ENCODE measurements at places on chromosomes 2 and 18.

GRCh38 chr2:29351916-29352591 lies 236.8 kb downstream of the CLIP4 start:
- no peak for DNase-seq

- DNase-seq = no peak
Observed at GRCh38 chr2:109692013-109692743, 78.0 kb downstream of the SOWAHC start.

GRCh38 chr2:73089270-73090030 lies 17.9 kb upstream of the SFXN5 start:
- peak; percentile 73 for DNase-seq

- no peak for DNase-seq
Observed at GRCh38 chr2:675460-675859, 1.7 kb downstream of the TMEM18 start.

- DNase-seq = no peak
Observed at GRCh38 chr2:120898961-120899750, 163.5 kb downstream of the GLI2 start.

DNA sequence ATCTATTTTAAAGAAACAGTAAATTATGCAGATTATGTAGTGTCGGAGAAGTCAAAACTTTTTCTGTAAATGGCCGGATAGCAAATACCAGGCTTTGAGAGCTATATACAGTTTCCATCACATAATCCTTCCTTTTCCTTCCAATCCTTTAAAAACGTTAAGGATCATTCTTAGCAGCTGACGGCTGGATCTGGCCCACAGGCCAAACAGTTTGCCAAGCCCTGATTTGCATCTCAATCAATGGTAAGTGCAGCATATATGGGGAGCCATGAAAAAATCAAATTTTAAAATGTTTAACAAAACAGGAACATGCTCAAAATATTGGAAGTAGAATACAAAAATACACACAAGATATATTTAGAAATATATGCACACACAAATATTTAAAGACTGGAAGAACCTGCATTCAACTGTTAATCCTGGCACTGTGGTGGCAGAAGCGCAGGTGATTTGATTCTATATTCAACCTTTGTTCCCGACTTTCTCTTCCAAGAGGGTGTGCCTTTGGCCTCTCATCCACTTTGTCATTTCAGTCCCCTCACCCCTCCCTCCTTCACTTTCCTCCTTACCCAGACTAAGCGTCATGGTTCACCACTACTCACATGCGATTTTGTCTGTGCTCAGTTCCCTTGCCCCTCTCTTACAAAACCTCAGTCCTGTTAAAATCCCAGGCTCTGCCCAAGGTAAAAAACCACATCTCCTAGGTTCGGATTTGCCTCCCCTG lies 27.3 kb downstream of the NDUFA10 start:
- no peak for DNase-seq

GRCh38 chr2:46562451-46562840 lies 83.1 kb downstream of the TMEM247 start:
- DNase-seq = no peak

DNA sequence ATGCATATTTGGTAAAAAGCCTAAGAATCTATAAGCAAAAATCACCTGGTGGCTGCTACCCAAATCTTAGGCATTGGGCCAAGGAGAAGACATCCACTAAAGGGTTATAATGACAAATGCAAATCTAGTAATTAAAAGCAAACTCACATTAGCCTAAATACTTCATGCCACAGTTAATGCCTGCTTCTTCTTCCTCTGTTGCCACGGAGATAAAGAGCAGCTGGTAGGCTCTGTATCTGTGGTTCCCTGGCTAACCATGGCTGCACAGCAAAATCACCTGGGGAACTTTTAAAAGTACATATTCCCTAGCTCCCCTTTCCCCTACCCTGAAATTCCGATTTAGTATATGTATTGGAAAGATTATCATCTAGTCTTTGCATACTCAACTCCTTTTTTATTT lies 114.3 kb downstream of the LNPK start:
- DNase-seq = no peak

GRCh38 chr2:60925994-60926740 lies 44.8 kb downstream of the REL start:
- no peak for DNase-seq

- no peak for DNase-seq
Observed at GRCh38 chr2:182064019-182064778, 78.5 kb downstream of the PPP1R1C start.

GRCh38 chr2:210888035-210888434 lies 331.6 kb downstream of the CPS1 start:
- DNase-seq = no peak

- DNase-seq = no peak
Observed at GRCh38 chr18:40004246-40004645, 1950.8 kb upstream of the PIK3C3 start.

- DNase-seq = no peak
Observed at GRCh38 chr2:163367825-163368582, 367.8 kb downstream of the FIGN start.

DNA sequence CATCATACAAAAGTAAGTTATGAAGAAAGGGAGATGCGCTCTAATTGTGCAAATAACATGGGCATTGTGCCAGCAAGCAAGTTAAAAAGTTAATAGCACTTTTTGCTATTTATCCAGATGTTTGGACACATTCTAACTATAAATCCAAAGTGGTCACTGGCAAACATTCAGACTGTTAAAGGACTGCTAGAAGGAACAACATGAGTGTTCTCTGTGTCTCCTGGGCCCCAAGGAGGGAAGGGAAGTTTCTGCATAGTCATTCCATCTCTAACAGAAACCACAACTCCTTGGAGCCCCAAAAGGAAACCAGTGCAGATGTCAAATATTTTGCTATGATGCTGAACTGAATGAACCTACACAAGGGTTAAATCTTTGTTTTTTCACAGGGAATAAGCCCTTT lies 213.3 kb upstream of the HNRNPA3 start:
- DNase-seq = no peak

- DNase-seq = no peak
Observed at GRCh38 chr2:100320547-100321178, 1.6 kb downstream of the LONRF2 start.

DNA sequence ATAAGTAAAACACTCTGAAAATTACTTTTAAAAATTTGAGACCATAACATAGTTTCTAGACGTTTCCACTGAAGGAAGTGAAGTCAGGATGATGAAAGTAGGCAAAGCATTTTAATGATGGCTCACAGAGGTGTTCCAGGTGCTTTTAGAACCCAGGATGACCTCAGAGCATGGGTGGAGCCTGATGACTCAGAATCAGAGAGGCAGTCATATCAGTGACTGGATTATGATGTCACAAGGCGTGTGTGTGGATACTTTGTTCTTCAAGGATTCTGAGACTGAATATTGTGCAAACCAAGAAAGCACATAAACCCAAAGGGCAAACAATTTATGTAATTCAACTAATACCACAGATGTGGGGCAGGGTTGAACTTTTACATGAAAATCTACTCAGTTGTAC lies 208.0 kb upstream of the FBXO11 start:
- DNase-seq = peak; percentile 73

DNA sequence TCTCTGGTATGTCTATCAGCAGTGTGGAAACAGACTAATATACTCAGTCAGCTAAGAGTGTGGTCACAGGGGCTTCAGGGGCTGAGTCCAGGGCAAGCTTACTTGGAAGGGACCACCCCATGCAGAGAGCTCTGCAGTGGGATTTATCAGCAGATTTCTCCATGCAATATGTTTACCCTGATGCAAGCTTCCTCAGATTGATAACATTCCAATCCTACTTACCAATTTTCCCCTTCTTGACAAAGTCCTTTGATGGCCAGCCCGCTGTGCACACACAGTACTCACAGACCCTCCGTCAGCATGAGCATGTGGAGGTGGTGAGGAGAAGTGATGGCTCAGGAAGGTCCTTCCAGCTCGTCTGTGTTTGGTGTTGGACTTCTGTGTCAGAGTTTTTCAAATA lies 51.8 kb downstream of the SH3RF3 start:
- no peak for DNase-seq

DNA sequence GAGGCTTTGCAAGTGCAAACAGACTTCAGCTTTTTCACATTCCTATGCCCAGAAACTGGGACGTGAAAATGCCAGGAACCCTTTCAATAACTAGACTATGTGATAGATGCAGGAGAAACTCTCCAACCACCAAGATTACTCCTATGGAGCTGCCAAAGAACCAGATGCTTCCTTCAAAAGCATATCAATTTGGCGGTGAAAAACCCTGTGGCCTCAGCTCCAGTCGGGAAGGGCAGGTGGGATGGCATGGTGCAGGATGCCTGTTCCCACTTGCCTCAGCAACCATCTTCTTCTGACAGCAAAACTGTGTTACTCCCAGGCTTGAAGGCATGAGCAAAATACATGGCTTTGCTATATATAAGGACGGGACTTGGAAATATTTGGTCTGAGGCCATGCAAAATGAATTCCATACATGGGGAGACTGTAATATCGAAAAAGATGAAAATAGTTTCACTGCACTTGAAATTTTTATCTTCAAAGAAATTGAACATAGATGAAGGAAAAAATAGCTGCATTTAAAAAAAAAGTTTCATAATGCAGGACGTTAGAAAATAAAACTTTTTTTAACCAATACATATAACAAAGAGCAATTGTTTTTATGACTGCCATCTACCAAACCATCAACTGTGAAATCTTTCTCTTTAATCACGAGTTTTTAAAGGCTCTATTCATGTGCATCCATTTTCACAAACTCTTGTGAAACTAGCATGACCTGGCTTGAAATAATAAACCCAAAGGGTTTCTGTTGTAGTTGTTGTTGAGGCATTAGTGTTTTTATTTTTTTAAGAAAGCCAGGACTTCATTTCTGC lies 99.1 kb downstream of the AFF3 start:
- DNase-seq = no peak

DNA sequence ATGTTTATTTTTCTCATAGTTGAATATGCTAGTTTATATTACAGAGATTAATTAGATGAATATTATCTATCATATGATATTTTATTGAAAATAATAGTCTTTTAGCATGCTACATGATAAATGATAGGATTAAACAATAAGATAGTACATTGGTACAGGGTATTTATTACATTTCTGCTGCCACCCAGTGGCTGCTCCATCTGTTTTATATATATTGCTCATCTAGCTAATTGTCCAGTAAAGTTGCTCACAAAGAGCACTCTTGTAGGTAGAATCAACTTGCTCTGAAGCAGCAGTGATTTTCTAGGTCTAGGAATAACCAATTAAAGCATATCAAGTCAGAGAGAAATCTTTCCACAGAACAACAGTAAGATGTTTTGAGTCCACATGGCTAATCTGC lies 183.3 kb downstream of the ASXL3 start:
- DNase-seq = no peak

DNA sequence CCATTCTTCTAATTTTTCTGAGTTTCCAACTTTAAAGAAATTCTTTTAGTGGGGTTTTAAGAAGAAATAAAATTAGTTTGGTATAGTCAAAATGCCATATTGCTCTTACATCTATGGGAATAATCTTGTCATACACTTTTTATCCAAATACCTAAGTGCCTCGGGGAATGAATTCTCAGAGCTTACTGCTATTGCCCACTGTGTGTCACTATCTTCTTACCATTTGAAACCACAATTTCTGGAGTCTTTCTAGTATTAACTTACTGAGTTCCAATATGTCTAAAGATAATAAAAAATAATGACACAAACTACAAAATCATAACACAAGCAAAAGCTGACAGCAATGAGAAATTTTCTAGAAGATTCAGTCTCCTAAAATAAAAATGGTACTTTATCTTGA lies 23.7 kb upstream of the DNAH6 start:
- no peak for DNase-seq

DNA sequence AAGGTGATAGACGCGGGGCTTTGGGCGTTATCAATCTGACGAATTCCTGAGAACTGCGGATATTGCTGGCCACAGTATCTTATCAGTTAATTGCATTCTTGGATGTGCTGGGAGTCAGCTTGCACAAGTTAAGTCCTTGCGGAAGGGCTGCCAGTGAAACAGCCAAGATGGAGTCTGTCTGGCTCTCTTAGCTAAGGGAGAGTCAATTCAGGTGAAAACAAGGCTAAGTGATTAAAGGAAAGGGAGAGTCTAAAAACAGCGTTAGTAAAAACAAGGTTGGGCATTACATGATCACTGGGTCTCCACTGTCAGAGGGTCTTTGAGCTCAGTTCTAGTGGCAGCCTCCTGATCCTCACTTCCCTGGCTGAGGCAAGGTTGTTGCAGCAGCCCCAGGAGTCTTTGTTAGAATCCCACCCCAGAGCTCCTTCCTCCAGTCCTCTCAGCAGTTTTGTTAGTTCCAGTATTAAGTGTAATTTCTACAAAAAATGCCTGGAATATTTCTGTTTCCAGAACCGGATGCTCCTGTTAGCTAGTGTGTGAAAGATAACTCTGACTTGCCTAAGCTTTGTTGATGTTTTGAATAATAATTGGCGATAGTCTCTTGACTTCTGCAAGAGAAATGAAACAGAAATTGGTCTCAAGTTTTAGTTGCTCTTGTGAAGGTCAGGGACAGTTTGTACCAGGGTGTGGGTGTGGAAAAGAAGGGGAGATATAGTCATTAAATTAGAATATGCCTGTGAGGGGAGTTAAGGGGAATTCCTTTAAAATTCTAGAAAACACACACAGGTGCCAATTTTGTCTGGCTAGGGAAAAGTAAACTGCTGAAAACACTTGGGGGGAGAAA lies 10.6 kb downstream of the CFLAR start:
- peak; percentile 74 for DNase-seq

GRCh38 chr2:231393149-231394131 lies 2.1 kb upstream of the B3GNT7 start:
- DNase-seq = no peak

GRCh38 chr2:221551864-221552263 lies 20.2 kb downstream of the EPHA4 start:
- no peak for DNase-seq

GRCh38 chr2:199977984-199978415 lies 22.6 kb downstream of the MAIP1 start:
- peak; percentile 47 for DNase-seq

DNA sequence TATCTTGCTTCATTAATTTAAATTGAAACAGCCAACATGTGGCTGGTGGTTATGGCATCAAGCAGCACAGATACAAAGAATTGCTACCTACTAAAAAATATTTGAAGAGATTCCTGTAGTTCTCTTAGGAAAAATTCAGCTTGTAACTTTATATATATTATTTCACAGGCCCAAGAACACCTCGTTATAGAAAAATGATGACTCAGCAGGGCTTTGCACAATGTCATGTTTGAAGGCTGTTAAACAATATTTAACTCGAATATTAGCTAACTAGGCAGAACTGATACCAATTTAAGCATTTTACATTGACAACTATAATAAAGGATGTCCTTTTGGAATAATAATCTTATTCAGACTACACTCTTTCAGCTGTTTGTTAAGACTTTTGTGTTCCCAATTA lies 102.3 kb upstream of the LYPD1 start:
- DNase-seq = no peak

DNA sequence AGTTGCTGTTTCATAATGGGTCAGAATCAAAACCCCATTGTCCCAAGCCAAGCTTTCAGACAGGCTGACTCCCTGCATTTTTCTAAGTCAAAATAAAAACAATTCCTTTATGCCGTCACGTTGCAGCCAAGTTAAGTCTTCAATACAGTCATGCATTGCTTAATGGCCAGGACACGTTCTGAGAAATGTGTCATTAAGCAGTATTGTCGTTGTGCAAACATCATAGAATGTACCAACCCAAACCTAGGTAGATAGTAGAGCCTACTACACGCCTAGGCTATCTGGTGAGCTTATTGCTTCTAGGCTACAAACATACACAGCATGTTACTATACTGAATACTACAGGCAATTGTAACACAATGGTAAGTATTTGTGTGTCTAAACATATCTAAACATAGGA lies 160.4 kb upstream of the FOSL2 start:
- no peak for DNase-seq
